Lower lobe of right lung (tissue), 2 donors: ENCODE measurements at places on chromosomes 11 and 22. TPM values are rescaled to one million over a fixed set of nuclear protein-coding genes. Genes with fewer than 3 reads are reported as not detected.

DCDC1 gene
- total RNA-seq = 4.1 TPM

CHEK1 gene
- 3.5 TPM for total RNA-seq

CLMP gene
- 15.1 TPM for total RNA-seq

OR51I1 gene
- 0.41 TPM for total RNA-seq

KDM4E gene
- total RNA-seq = not detected

RNF26 gene
- total RNA-seq = 19.3 TPM

CBX6 gene
- total RNA-seq = 54.7 TPM

ZNF214 gene
- 3.3 TPM for total RNA-seq

WT1 gene
- 1.2 TPM for total RNA-seq

HBD gene
- not detected for total RNA-seq

INS gene
- total RNA-seq = not detected

TMEM191B gene
- 7.6 TPM for total RNA-seq

SCUBE2 gene
- 7.1 TPM for total RNA-seq

STK33 gene
- total RNA-seq = 17.3 TPM

TECTA gene
- 0.59 TPM for total RNA-seq

TLCD5 gene
- total RNA-seq = 3.5 TPM

ROBO4 gene
- total RNA-seq = 58.3 TPM

SPI1 gene
- total RNA-seq = 295 TPM

GAS2 gene
- 2.6 TPM for total RNA-seq

MYOD1 gene
- not detected for total RNA-seq

BACE1 gene
- 28.4 TPM for total RNA-seq

SMC1B gene
- total RNA-seq = not detected

MYBPC3 gene
- 0.86 TPM for total RNA-seq

UBQLN3 gene
- 0.50 TPM for total RNA-seq

ARHGAP20 gene
- total RNA-seq = 5.5 TPM

OR8G5 gene
- total RNA-seq = 0.35 TPM

OPCML gene
- 0.12 TPM for total RNA-seq

HEPN1 gene
- total RNA-seq = not detected

CEP126 gene
- 6.4 TPM for total RNA-seq

ENTHD1 gene
- not detected for total RNA-seq

GAL3ST3 gene
- not detected for total RNA-seq

KCNE3 gene
- 34.9 TPM for total RNA-seq

TFIP11 gene
- total RNA-seq = 28.4 TPM

TNNT3 gene
- 4.7 TPM for total RNA-seq

CLCF1 gene
- total RNA-seq = 3.7 TPM

YPEL1 gene
- total RNA-seq = 7.6 TPM

HBE1 gene
- total RNA-seq = not detected

MS4A12 gene
- total RNA-seq = not detected

GRM5 gene
- total RNA-seq = 0.21 TPM
